ENCODE measurements at places on chromosomes 6 and 20.

DNA sequence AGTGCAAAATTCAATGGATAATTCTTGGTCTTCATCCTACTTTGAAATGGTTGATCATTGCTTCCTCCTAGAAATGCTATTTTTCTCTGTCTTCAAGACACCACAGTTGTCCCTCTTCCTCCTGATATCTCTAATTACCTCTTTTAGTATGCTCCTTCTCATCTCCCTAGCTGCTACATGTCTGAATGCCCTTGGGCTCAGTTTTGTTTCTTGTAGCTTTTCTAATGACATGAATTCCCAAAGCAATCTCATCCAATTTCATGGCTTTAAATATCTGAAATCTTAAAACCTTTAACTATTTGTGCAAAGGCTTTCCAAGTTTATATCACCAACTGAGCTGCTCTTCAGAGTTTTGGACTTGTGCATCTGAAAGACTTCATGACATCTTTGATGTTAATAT is 120.2 kb upstream of the RGS17 start:
- no peak for DNase-seq

- DNase-seq, result no peak
Measured at GRCh38 chr6:22929311-22929985, 360.1 kb downstream of the HDGFL1 start.

GRCh38 chr6:13273931-13274706 is 54.2 kb downstream of the TBC1D7 start:
- no peak for DNase-seq

GRCh38 chr6:137794516-137795201 is 72.4 kb upstream of the TNFAIP3 start:
- DNase-seq, result no peak

DNA sequence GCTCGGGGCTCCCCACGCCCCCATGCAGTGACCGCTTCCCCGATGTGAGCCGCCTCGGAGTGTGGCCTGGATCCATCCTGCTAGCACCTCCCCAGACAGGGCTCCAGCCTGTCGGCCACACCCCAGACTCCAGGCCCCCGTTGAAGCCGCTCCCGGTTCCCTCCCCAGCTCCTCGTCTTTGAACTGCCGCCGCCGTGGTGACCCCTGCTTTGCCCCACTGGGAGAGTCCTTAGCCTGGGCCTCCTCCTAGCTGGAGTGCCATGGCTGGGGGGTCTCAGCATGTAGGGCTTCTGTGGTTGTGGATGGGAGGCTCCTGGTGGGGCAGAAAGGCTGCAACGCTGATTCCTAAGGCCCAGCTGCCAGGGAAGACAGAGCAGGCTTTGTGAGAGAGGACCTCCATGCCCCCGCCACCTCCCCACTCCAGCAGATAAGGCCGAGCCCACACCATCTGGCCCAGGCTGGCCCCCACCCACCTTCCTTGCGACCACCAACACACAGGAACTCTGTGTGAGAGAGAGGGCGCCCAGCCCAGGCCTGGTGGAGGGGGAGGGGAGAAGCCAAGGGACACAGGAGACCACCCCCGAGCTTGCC is 11.4 kb downstream of the FOXS1 start:
- DNase-seq, result no peak

DNA sequence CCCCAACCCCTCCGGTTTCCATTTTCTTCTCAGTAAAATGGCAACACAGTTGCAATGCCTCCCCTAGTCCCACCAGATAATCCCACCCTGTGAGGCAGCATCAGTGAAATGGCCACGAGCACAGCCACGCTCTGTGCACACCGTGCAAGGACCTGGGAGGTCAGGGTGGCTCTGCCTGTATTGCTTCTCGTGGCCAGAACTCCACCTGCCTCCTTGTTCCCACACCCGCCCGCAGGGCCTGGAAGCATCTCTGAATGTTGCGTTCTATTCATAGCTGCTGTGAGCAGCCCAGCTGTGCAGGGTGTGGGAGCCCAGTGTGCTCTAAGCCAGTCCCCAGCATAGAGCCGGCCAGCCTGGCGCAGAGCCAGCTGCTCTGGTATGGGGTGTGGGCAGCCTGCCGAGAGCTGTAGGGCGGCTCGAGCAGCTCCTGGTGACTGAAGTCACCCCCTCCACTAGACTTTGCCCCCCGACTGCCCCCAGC is 161.1 kb downstream of the DLL1 start:
- no peak for DNase-seq

- no peak for DNase-seq
Measured at GRCh38 chr20:5092765-5093339, 26.9 kb downstream of the PCNA start.

- DNase-seq, result no peak
Measured at GRCh38 chr6:2783188-2783963, 18.2 kb downstream of the WRNIP1 start.

DNA sequence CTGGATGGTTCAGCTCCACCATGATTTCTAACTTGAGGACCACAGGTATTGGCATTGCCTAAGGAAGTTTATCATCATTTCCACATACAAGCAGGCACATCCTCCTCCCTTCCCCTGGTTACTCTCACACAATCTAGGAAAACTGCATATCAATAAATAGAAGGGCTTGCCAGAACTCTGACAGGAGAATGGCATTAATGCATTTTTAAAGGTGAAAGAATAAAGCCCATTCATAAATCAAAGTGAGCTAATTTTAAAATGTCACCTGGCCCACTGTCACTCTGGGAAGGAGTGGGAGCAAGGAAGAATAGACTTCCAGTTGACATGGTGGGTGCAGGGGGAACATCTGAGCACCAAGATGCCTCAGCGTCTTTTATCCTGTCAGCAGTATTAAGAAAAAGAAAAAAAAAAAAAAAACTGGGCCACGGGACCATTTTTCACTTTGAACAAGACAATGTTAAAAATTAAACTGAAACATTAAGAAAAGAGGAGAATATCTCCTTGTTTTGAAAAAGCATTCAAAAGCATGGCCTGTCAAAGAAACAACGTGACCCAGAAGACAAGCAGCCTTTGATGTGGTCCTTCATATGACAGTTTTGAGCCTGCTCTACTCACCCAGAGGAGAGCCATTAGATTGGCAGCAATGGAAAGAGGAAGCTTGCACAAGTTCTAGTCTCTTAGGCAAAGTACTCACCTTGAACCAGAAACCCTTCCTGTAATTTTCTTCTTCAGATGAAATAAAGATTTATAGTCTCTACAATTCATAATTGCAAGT is 39.3 kb upstream of the SMLR1 start:
- DNase-seq, result no peak

DNA sequence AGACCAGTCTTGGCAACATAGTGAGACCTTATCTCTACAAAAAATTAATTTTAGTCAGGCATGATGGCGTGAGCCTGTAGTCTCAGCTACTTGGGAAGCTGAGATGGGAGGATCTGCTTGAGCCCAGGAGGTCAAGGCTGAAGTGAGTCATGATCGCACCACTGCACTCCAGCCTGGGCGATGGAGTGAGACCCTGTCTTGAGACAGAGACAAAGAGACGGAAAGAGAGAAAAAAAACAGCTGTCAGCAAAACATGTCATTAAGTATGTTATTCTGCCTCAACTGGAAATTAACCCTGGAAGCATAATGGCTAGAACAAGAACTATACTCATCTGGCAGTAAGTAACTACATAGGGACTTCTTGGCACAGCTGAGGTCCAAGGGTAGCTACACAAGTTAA is 7.2 kb downstream of the MMS22L start:
- DNase-seq, result no peak

DNA sequence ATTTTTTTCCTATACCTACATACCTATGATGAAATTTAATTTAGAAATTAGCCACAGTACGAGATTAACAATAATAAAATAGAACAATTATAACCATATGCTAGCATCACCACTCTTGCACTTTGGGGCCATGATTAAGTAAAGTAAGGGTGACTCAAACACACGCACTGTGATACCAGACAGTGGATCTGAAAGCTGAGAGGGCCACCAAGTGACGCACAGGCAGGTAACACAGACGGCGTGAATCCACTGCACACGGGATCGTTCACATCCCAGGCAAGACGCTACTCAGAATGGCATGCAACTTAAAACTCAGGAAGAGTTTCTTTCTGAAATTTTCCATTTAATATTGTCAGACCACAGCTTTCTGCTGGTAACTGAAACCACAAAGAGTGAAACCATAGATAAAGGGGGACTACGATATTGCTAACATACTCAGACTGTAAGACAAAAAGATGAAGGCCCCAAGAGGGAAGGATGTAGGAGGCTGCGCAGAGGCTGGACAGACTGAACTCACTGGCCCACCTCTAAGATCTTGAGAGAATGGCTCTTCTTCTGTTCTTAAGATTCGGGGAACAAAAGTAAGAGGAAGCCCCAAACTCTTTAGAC is 17.9 kb downstream of the RRBP1 start:
- DNase-seq, result no peak

- no peak for DNase-seq
Measured at GRCh38 chr6:146892613-146893401, 294.0 kb downstream of the ADGB start.

GRCh38 chr20:10291568-10292248 is 73.1 kb downstream of the SNAP25 start:
- DNase-seq, result no peak

GRCh38 chr6:165274611-165275010 is 34.8 kb downstream of the C6orf118 start:
- DNase-seq, result no peak

DNA sequence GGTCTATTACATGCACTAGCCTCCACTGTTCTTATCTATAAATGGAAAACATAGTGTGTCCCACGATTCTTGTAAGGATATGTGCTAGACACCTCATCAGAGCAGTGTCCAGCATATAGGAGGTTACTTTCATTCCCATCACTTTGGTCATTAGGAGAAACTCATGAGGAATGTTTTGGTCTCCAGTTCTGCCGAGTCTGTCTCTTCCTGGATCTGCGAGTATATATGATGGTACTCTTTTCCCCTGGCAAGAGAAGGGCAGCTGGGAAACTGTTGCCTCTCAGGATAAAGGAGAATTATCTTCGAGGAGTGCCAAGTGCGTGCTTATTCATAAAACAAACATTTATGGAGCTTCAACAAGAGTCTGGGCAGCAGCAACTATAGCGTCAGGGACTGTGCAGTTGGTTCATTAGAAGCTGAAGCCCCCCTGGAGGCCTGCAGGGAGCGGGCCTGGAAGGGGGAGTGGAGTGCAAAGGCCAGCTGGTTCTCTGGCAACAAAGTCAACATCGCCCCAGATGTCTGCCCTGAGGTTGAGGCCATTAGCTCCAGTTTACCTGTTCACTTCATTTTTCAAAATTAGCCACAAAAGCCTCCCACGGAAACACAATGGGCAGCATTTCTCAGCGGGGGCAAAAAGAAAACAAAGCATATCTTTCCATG is 811.9 kb downstream of the MAFB start:
- DNase-seq, result no peak

DNA sequence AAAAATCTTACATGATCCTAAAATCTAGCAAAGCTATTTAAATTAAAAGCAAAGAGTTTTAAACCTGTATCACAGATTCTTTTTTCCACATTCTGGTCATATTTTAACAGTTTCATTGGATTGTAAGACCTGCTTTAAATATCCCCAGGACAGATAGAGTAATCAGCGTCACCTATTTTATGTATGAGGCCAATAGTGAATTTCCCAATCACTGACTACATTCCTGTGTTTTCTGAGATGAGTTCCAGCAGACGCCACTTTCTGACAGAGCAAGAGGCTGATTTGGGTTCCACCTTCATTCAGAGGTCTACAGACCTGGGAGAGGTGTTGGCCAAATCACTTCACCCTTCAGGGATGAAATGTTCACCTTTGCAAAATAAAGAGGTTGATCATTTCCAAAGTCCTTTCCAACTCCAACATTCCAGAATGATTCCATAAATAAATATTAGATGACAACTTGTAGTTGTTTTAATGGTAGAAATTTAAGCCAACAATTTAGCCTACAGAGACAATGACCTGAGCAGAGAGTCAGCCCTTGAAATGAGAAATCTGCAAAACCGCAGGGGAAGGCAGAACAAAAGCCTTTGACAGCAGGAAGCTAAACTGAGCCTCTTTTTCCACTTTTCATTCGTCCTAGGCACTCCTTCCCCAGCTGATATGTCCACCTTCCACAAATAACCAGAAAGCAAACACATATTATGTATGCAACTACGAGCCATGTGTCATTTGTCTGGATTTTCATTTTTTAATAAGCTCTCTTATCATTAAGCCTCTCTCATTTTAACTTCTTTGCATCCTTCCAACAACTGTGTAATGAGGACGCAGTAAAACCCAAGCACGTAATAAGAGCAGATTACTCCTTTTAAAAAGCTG is 105.2 kb downstream of the TFAP2A start:
- no peak for DNase-seq

GRCh38 chr6:83847179-83847578 is 6.0 kb upstream of the RIPPLY2 start:
- DNase-seq, result no peak

DNA sequence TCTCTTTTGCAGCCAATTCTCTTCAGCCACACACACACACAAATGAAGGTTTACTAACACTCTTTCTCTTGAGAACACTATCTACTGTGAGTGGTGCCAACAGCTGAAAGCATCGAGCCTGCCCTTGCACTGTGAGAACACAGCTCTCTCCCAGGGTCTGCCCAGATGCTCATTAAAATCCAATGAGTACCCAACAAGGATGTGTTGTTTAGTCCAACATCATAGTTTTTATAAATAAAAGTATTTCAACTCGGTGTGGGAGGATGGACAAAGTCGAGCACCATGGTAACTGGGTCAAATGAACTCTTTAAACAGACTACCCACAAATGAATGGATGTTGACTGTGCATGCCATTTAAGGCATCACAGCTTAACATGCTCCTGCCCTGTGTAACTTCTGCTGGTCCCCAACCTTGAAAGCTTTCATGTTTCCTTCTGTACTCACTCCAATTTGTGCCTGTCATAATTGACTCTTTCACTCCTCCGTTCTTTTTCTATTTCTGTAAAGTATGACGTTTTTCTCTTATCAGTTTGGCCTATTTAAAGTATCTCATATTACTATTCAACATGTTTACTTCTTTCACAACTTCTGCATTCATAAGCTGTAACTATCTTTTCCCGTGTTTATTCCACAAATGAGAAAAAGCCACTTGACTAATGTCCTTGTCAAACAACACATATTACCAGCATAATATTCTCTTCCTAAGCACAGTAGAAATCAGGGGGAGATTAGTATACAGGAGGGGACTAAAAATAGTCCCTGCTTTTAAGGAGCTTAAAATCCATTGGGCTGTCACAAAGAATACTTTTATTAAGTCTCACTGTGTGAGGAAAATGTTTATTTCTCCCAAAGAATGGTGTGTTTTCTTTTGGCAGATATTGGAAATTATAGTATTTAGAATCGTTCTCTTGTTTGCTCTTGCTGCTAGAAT is 215.4 kb downstream of the RFPL4B start:
- peak; percentile 29 for DNase-seq

DNA sequence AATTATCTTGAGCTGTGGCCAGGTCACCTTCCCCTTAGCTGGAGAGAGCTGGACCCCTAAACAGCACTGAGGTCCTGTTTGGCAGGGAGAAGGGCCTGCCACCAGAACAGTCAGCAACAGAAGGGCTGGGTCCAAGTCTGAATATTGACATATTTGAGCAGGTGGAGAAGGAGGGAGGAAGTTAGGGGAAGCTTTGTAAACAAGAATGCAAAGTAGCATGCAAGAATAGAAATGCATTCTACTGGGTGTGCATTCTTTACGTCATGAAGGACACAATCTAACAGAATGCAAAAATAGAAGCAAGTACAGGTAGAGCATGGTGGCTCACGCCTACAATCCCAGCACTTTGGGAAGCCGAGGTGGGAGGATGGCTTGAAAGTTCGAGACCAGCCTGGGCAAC is 100.5 kb downstream of the QRSL1 start:
- DNase-seq, result no peak
